NCI-H187 treated with DMSO at 0.1 percent for 48 hours (cell line): ENCODE measurements at places on chromosomes 1 and 21.

DNA sequence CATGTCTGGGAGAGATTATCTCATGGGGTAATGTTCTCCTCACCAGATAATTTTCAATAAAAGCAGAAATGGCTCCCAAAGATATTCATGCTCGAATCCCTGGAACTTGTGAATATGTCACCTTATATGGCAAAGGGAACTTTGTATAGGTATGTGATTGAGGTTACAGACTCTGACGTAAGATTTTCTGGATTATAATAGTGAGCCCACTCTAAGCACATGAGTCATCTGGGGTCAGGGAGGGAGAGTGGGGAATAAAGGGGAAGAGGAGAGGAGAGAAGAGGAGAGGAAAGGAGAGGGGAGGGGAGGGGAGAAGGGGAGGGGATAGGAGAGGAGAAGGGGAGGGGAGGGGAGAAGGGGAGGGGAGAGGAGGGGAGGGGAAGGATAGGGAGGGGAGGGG is 1193.9 kb downstream of the PLA2G4A start:
- no peak for DNase-seq

- DNase-seq, result no peak
These were observed 37.3 kb downstream of the AHDC1 start for GRCh38 chr1:27566462-27567145.

- no peak for DNase-seq
These were observed 250.2 kb downstream of the LTN1 start for GRCh38 chr21:28742527-28742926.

DNA sequence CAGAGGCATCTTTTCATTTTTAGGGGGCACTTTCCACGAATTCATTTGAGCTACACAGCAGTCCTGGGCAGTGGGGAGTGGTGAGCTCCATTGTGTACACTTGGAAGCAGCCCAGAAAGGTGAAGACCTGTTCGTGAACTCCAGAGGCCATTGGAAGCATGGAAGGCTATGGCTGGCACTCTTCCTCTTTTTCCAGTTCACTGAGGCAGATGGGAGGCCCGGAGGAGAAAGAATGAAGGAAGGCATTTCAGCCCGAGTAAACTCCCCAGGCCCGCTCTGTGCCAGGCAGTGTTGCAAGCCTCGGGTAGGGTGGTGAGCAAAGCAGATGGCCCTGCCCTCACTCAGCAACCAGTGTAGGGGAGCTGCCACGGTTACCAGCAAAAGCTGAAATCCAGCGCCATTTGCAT is 673 bp upstream of the DHCR24 start:
- no peak for DNase-seq

GRCh38 chr1:94395748-94396309 is 22.4 kb upstream of the ABCD3 start:
- no peak for DNase-seq

DNA sequence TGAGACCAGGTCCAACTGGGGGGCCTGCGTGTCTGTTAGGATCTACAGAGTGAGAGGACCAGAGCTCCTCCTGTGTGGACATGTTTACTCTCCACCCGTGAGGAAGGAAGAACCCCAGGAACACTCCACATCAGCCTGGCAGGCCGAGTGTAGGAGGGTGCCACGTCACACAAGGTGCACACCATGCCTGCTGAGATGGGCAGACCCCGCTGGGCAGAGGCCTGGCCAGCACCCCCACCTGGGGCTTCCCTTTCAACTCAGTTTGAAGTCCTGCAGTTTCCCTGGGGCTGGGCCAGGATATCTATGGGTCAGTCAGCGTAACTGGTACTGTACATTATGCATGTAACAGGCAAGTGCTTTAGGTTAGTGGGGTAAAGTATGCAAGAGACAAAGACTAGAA is 30.1 kb upstream of the PCBP3 start:
- DNase-seq, result no peak

DNA sequence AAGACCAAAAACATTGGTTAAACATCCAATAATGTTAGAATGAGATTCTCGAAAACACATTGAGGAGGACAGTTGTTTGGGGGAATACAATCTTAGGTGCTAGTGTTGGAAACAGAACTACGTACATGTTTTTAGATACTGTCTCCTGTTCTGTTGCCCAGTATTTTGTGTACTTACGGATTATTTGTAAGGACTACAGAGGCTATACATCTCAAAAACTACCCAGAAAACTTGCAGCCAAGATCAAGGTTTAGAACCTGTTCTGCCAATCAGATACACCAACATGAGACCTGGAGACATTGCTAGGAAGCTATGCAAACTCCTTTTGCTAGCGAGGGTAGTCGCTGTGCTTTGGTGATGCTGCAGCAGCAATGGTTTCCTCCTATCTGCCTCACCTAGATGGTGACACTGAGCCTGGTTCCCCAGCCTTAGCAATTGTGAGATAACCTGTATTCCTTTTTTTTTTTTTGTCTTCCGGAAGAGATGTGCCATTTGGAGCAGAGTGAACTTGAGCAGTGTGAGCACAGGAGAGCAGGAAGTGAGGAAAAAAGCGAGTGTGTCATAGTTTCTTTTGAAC is 21.8 kb downstream of the YBX1 start:
- DNase-seq, result no peak

GRCh38 chr1:20834780-20835179 is 47.7 kb upstream of the HP1BP3 start:
- DNase-seq, result no peak

DNA sequence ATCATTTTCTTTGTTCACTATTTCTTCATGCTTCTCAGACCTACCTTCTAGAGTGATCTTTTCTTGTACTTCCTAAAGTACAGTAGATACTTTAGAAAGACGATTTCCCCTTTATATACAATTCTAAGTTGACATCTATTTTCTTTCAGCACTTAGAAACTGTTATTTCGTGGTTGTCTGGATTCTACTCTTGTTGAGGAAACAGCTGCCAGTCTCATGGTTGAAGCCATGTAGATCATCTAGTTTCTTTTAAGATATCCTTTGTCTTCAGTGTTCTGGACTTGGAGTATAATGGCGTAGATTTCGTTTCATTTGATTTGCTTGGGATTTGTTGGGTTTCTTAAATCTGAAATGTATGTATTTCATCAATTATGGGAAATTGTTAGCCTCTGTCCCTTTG is 67.6 kb downstream of the PKN2 start:
- DNase-seq, result no peak

DNA sequence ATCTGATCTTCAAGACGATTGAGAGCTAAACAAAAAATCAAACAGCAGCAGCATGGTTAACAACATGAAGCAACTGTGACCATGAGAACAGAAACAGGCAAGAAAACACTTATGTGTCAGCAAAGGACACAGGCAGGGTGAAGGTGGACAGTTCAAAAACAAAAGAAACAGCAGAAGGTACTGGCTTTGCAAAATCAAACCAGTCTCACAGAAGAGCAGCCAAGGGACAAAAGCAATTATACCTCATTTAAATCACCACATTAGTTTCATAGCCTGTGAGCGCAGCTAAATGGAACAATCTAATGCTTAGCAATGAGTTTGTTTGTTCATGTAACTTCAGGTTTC is 59.1 kb downstream of the CAPN2 start:
- no peak for DNase-seq

GRCh38 chr1:109687641-109688499 is at the start of gene GSTM1:
Gene GSTM1, plus strand, starts transcription at chr1:109687817. Its CDS starts 57 bp downstream, at chr1:109687874.
- no peak for DNase-seq

DNA sequence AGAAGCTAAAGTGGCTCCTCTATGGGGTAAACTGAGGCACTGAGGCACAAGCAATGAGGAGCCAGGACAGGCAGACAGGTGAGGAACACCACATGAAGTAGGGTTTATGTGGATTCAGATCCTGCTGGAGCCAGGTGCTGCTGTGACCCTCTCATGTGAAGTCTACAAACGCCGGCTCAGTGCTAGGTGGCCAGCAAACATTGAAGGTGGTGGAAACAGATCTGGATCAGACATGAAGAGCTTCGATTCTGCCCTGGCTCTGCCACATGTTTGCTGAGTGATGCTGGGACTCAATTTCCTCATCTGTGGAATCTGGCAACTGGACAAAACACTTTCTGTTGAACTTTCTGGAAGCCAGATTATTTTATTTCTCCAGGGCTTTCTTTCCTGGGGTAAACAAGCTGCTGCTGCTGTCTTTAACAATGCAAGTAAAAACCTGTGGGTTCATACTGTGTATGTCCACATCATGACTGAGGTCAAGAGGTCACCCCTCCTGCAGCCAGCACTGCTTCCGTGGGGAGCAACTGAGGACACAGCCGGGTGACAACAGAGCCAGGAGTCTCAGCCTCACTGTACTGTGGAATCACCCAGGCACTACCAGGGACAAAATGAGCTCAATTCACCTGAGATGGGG is 33.3 kb downstream of the HMGB4 start:
- DNase-seq, result no peak

GRCh38 chr1:108114033-108114599 is 86.0 kb downstream of the SLC25A24 start:
- no peak for DNase-seq

DNA sequence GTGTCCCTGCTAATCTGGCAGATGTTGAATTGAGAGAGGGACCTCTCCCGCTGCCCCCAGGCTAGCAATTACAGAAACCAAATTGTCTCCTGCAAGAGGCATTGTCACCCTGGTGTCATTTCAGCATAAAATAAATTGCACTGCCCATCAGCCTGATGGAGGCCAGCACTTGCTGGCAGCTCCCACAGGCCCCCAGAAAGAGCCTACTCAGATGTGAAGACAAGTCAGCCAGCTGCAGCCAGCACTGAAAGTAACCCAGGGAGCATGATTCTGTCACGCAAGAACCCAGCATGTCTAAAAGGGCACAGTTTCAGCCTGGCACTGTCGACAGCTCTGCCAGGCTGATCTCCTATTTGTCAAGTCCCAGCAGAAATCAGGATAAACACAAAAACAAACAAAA is 110.3 kb upstream of the CTTNBP2NL start:
- no peak for DNase-seq

- no peak for DNase-seq
These were observed 21.5 kb upstream of the SIM2 start for GRCh38 chr21:36677443-36677842.

DNA sequence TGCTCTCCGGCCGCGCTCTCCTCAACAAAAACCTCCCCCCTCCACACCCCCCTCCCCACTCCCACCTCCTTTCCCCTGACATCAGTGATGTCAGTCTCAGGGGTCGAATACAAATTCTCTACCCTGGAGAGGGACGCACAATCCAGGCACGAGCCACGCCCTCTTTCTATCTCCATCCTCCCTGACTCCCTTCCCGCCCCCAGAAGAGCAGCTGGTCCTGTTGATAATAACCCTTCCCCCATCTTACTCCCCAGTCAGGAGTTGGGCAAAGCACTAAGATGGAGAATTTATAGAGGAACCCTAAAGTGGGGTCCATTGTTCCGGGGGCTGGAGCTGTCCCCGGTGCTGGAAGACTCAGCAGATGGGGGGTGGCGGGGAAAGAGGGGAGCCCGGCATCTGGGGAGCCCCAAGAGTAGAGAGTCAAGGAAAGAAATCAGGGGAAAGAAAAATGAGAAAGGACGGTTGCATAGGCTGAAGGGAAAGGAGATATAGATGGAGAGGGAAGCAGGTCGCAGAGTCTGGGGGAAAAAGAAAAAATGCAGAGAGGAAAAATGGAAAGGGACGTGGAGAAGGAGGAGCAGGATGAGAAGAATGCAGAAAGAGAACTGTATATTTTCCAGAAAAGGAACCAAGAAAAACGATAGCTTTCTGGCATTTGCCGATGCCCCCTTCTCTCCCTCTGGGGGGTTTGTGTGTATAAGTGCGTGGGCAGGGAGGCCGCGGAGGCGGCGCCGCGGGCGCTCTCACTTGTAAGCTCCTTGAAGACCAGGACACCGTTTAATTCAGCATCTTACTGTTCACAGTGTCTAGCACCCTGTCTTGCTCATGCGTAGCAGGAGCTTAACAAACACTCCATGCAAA is at the start of gene CELF3:
Gene CELF3 (minus strand): TSS at position 33 of the 861 bp plus-strand sequence. CDS start 783 bp downstream, outside the sequence.
- peak; percentile 100 for DNase-seq

- DNase-seq, result no peak
These were observed 24.6 kb downstream of the ST7L start for GRCh38 chr1:112594208-112594876.

DNA sequence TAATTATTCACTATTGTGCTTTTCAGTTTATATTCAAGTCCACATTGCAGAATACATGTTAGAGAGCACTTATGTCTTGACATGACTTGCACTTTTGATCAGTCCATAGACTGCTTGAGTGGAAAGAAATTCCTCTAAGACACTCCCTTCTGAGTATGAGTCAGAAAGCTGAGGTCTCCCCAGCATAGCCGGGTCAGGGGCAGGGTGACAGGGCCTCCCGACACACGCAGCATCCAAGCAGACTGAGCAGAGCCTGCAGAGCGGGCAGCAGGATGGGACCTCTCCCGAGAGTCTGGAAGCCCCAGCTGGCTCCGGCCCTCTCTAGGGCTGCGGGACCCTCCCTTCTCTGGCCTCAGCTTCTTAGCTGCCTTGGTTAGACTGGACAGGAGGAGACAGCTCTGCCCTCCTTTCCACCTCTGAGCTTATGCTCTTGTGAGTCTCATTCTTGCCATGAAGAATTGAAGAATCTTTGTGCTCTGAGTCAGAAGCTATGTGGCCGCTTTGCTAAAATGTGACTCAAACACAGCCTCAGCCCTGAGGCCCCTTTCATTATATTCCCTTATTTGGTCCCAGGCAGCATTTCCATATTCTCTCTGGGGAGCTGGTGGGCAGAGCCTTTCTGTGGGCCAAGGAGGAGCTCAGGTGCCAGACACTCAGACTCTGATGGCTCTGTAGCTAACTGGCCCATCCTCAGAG is 11.2 kb upstream of the CAPN2 start:
- DNase-seq, result no peak

- peak; percentile 30 for DNase-seq
These were observed at the start of gene GNB1 for GRCh38 chr1:1890506-1891348. Gene GNB1, minus strand, starts transcription at chr1:1891087. Its CDS starts 65,634 bp downstream, at chr1:1825453.

GRCh38 chr1:66237722-66238479 is 296.1 kb upstream of the SGIP1 start:
- no peak for DNase-seq

DNA sequence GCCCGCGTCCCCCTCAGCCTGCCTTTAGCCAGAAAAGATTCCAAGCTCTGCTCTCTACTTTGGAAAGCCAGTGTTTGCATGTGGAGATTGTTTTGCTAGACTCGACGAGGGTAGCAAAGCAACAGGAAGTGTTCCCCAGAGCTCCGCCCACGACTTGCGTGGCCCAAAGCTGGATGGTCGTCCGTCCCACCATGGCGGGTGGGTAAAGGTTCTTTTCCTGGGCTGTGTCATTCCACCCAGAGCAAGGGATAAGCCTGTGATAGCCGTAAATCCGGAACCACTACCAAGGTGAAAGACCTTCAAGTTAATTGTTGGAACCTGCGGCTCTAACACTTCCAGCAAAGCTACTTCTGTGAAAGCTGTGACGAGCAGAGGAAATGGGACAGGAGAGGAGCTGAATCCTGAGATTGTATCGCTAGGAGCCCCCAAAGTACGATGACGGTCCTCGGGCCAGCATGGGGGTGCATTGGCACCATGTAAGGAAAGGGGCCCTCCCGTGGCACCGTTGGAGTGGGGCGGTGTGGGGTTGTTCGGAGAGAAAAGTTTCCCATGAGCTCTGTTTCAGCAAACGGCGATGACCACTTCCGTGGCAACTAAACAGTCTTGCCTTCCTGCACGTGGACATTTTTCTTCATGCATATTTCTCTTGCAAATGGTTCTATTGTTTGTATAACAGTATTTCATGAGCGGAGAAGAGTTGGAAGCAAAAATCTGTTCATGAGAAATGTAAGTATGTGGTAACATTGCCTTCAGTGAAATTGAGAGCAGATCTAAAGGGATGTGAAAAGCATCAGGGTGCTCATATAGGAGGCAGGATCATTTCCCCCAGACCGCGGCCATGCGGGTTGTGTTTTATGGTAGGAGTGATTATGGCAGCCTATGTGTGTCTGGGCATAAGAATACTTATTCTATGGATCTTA is 8.4 kb downstream of the MX2 start:
- DNase-seq, result no peak
